Thyroid gland (tissue), 4 donors: ENCODE measurements at places on chromosomes 2 and 18. TPM values are rescaled to one million over a fixed set of nuclear protein-coding genes. Genes with fewer than 3 reads are reported as not detected.

Gene TDRD15
- 0.08 TPM for total RNA-seq

Gene HOXD13
- not detected for total RNA-seq

Gene EPAS1
- 563 TPM for total RNA-seq

Gene SGPP2
- total RNA-seq: 44.3 TPM

Gene CETN1
- total RNA-seq: 0.27 TPM

Gene INHA
- total RNA-seq: 1.1 TPM

Gene MBP
- 66.4 TPM for total RNA-seq

Gene RNF152
- total RNA-seq: 28.7 TPM

Gene SETBP1
- 44.4 TPM for total RNA-seq

Gene LINC00305
- not detected for total RNA-seq

Gene CAPN13
- total RNA-seq: 3.0 TPM

Gene LIPT1
- 13.2 TPM for total RNA-seq

Gene SLC35G4
- total RNA-seq: not detected

Gene CD8B
- 4.6 TPM for total RNA-seq

Gene SLC8A1
- total RNA-seq: 2.0 TPM

Gene RGPD4
- total RNA-seq: not detected

Gene UGT1A4
- 0.56 TPM for total RNA-seq

Gene STPG4
- 0.42 TPM for total RNA-seq

Gene C2orf78
- total RNA-seq: not detected

Gene CCDC195
- total RNA-seq: not detected

Gene DOK1
- 18.6 TPM for total RNA-seq

Gene COBLL1
- 41.8 TPM for total RNA-seq
